ENCODE measurements at places on chromosomes 4 and X.
A peak's percentile ranks its signal among the peaks of the same experiment; 100 is the strongest.

- no peak for DNase-seq
Measured at GRCh38 chrX:154718616-154719015, 32.3 kb downstream of the GAB3 start.

GRCh38 chrX:135707880-135708279 is 5.6 kb upstream of the CT45A1 start:
- DNase-seq: peak; percentile 83

- no peak for DNase-seq
Measured at GRCh38 chr4:112954286-112954685, 95.2 kb upstream of the ANK2 start.

DNA sequence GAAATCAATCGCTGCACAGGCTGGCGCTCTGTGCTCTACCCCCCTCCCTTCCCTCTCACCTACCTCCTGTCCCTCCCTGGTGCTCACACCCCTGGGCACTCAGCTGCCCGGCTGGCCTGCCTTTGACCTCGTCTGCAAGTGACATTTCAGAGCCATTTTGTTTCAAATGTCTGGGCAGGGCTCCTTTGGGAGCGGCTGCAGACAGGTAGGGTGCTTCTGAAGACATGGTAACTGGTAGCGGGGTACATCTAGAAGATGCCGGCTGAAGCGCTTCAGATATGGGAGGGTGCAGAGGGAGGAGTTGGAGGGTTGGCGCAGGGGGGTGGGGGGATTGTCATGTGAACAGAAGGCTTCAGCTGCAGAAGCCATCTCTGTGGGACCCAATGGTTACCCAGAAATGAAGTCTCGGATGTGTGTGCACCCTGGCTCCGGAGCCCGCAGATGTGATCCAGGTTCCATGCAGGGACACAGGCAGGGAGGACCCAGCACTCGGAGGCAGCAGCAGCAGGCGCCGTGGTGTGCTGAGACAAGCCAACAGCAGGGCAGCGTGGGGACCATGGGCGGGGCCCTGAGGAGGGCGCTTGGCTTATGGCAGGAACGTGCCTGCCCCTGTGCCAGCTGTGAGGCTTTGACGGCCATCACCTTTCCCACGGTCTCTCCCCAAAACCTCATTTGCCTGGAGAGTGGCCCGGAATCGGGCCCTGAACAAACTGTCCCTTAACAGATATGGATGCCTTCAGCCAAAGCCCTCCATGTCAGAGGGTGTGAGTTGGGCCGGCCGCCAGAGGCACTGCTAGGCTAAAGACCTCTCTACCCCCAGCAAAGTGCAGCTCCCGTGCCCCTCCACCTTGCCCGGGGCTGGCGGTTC is 7.6 kb upstream of the DUSP9 start:
- DNase-seq: no peak

GRCh38 chrX:125132274-125132673 is 187.4 kb upstream of the TEX13C start:
- no peak for DNase-seq

DNA sequence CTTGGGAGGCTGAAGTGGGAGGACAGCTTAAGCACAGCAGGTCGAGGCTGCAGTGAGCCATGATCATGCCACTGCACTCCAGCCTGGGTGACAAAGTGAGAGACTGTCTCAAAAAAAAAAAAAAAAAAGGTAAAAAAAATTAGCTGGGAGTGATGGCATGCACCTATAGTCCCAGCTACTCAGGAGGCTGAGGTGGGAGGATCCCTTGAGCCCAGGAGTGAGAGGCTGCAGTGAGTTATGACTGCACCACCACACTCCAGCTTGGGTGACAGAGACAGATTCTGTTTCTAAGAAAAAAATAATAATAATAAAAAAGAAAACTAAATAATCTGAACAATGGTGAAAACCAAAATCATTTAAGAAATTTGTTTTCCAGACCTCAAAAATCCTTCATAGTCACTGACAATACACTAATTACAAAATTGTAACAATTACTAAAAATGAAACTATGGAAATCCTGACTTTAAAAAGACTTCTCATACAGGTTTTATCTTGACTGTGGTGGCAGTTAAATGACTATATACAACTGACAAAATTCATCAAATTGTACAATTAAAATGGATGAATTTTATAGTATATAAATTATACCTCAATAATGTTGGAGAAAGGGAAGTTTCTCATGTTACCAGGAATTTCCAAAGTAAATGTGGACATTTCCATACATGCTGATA is 31.3 kb downstream of the PHF8 start:
- no peak for DNase-seq

GRCh38 chr4:73248416-73248815 is 10.2 kb downstream of the ANKRD17 start:
- DNase-seq: no peak

DNA sequence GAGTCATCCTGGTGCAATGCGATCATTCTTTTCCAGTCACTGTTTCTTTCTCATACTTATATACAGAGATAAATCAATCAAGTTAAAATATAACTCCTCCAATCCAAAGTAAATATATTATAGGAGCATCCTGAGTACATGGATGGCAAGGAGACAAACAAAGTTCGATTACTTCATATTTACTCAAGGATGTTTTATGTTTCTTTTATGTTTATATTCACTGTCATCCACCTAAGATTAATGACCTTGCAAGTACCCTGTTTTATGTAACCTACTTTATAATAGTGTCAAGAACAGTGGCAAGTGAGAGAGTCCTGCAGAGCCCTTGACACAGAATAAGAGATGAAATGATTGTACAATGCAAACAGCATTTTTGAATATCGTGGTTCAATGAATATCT is at the start of gene UGT2B11:
Gene UGT2B11, minus strand, starts transcription at position 33 of the 400 bp plus-strand sequence. Its CDS starts 26 bp downstream, at position 7.
- DNase-seq: no peak

Data from WTC11 (cell line).